Suppressor macrophage (primary cell): ENCODE measurements at places on chromosomes 1 and 21.

DNA sequence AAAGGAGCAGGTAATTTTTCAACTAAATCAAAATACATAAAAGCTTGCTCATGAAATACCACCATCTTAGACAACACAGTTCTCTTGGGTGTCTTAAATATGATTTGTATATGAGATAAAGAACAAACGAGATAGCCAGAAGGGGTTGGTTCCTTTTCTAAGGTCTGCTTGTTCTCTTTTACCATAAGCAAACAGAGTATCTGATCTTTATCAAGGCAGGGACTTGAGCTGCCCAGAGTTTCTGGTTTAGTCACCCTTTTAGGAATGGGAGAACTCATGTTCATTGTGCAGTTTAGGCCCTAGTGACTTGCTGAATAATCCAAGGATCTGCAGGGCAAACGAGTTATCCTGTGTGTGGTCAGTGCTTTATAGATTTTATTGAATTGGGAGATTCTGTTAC lies 3.0 kb upstream of the SUCO start:
- no peak for DNase-seq

- no peak for DNase-seq
Observed at GRCh38 chr1:53585129-53585528, 125.9 kb downstream of the DMRTB1 start.

- no peak for DNase-seq
Observed at GRCh38 chr1:9843576-9843945, 19.8 kb upstream of the CLSTN1 start.

- no peak for DNase-seq
Observed at GRCh38 chr1:68202239-68202832, 30.0 kb downstream of the WLS start.

- no peak for DNase-seq
Observed at GRCh38 chr21:36692835-36693488, 6.0 kb upstream of the SIM2 start.

GRCh38 chr1:227734856-227735538 lies at the start of the genes JMJD4 and SNAP47:
TSS of gene JMJD4 (minus strand) at chr1:227735302. CDS start at chr1:227735273, 29 bp downstream.
TSS of gene SNAP47 (plus strand) at chr1:227735435. CDS start at chr1:227747737, 12,302 bp downstream.
- peak; percentile 94 for DNase-seq

DNA sequence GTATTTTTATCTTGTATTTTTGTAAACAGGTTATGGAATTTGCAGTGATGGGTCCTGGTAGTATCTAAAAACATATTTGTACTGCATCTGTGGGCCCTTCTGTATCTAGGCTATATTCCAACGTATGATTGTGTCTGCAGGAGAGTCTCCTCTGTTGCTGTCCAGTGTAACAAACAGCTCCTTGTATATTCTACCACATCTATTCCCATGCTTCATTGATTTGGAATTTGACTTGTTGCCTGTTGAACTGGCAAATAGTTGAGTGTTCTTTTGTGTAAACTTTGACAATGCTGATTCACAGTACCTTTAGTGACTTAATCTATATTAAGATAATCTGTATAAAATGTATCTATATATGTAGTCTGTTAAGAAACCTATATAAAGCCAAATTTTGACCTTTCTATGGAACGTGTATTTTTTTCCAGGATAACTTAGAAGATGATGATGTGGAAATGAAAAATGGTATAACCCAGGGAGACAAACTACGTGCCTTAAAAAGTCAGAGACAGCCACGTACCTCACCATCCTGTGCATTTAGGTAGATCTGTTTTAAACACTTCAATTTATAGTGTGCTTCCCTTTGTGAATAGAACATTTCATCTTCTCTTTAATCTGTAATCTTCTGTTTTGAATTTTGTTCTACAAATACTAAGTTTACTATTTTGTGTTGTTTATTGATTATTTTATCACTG lies 43.4 kb upstream of the GPR88 start:
- DNase-seq = no peak

DNA sequence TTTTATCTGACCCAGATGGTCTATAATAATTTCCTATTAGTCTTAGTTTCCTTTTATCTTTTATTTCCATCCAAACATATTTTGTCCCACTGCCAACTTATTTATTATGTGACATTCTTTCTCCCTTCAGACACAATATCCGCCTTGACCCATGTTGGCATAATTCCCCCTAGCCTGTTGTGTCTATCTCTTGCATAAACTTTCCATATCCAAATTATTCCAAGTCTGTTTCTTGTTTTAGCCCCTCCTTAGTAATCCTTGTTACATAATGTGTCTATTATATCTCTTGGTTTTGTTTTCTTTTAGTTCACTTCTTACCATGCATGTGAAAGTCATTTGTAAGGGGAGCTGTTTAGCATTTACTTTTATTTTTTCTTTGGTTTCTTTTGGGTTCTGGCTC lies 81.6 kb upstream of the CACHD1 start:
- no peak for DNase-seq

- no peak for DNase-seq
Observed at GRCh38 chr21:26773058-26773457, 72.2 kb downstream of the ADAMTS1 start.

- DNase-seq = no peak
Observed at GRCh38 chr1:162191396-162192305, 122.2 kb downstream of the NOS1AP start.

- DNase-seq = no peak
Observed at GRCh38 chr21:17631195-17631594, 18.5 kb upstream of the BTG3 start.

- DNase-seq = no peak
Observed at GRCh38 chr21:34222031-34222335, 141.8 kb upstream of the KCNE2 start.

DNA sequence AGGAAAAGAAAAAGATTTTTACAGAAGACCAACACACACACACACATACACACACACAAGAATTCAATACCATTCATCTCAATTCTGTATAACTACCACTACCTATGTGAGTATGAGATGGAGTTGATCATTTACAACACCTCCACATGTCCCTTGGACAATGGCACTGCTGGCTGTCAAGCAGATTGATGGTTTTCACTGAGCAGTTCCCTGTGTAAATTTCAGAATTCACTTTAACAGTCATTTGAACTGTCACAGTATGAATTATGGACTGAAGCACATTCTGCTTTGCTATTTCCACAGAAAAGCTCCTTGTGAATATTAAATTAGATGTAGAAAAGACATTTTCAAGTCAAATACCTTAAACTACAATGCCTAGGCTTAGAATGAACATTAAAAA lies 14.3 kb downstream of the KCNT2 start:
- no peak for DNase-seq

GRCh38 chr1:181482521-181483284 lies 614 bp upstream of the CACNA1E start:
- DNase-seq = peak; percentile 59

GRCh38 chr1:121444096-121444495 lies 259.3 kb downstream of the SRGAP2C start:
- DNase-seq = no peak

- DNase-seq = no peak
Observed at GRCh38 chr1:200040481-200041138, 13.1 kb downstream of the NR5A2 start.

DNA sequence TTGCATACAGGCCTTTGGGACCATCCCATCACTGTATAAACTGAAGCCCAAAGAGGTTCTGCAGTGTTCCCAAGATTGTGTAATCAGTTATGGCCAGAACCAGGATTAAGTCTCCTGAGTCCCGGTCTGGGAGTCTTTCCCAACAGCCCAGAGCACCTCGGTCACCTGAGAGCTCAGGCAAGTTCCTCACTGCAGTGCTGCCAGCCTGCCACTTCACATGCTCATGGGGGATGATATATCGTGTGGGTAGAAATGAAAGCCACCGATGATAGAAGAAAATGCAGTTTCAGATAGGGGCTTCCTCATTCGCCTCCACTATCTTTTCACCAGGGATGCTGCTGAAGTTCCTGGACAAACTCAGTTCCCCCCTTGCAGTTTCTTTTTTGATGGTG lies 30.4 kb downstream of the FHAD1 start:
- peak; percentile 65 for DNase-seq

- DNase-seq = no peak
Observed at GRCh38 chr1:25795211-25795610, 4.8 kb upstream of the SELENON start.

GRCh38 chr1:48750109-48750508 lies 26.6 kb downstream of the BEND5 start:
- peak; percentile 52 for DNase-seq

DNA sequence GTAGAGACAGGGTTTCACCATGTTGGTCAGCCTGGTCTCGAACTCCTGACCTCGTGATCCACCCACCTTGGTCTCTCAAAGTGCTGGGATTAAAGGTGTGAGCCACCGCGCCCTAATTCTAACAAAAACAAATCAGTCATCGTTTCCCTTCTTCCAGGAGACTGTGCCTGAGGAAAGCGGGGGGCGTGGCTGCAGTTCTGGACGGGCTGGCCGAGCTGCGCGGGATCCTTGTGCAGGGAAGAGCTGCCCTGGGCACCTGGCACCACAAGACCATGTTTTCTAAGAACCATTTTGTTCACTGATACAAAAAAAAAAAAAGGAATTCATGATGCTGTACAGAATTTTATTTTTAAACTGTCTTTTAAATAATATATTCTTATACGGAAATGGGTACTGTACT lies 104.2 kb downstream of the WDR4 start:
- no peak for DNase-seq

GRCh38 chr1:248688527-248689298 lies 13.9 kb downstream of the OR14I1 start:
- no peak for DNase-seq

DNA sequence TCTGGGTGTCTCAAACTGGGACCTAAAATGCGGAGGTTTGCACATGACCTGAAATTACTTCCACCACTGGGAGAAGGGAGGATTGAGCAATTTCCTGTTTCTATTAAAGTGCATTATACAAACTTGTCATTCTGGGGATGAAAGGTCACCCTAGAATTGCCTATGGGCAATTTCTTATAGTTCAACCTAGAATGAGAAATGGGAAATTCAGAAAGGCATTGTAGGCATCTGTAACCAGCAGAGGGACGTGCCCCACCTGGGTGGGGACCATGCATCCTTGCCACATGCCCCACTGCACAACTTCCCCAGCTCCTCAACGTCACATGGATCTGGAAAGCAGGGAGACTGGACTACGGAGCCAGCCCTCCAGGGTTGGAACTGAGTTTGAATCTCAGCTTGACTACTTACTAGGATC lies 47.0 kb downstream of the MRPL39 start:
- DNase-seq = peak; percentile 93

GRCh38 chr1:66290761-66291530 lies 243.0 kb upstream of the SGIP1 start:
- DNase-seq = no peak

DNA sequence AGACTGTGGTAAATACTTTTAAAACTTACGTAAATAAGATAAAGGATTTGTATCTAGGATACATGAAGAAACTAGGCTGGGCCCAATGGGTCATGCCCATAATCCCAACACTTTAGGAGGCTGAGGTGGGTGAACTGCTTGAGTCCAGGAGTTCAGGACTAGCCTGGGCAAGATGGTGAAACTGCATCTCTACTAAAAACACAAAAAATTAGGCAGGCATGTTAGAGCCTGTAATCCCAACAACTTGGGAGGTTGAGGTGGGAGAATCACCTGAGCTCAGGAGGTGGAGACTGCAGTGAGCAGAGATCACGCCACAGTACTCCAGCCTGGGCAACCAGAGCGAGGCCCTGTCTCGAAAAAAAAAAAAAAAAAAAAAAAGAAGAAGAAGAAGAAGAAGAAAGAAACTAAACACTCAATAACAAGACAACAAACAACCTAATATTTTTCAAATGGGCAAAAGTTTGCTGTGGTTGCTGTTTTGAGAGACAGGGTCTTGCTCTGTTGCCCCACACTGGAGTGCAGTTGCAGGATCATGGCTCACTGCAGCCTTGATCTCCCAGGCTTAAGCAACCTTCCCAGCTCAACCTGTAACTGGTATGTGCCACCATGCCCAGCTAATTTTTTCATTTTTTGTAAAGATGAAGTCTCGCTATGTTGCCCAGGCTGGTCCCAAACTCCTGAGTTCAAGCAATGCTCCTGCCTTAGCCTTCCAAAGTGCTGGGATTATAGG lies 78.3 kb downstream of the EIF4G3 start:
- DNase-seq = no peak

DNA sequence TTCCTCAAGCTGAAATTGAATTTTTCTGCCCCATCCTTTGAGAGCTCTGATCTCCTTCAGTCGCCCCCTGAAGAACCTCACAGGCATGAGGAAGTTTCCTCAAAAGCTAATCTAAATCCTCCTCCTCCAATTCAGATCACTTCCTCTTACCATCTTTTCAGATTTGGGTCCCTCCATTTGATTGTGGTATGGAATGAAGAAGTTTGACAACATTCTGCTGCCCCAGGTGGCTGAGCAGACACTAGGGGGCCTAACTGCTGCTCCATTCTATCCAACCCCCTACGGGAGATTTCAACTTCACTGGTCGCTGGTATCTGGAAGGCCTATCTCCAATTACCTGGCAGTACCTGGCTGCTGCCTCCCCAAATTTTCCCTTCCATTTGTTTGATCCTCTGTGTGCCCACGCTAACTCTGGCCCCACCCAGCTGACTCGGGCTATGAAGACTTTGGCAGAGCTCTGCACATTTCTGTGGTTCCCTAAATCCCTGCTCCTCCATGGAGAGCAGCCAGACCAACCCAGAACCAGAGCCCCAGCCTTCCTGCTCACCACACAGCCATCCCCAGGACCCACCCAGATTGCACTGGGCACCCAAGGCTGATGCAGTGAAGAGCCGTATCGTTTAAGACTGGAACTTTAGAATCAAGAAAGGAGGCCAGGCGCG lies 7.8 kb downstream of the IRF6 start:
- no peak for DNase-seq
